CD4-positive, alpha-beta T cell treated with Interleukin-6 for 4 hours (primary cell): ENCODE measurements at places on chromosomes 2 and 18.

DNA sequence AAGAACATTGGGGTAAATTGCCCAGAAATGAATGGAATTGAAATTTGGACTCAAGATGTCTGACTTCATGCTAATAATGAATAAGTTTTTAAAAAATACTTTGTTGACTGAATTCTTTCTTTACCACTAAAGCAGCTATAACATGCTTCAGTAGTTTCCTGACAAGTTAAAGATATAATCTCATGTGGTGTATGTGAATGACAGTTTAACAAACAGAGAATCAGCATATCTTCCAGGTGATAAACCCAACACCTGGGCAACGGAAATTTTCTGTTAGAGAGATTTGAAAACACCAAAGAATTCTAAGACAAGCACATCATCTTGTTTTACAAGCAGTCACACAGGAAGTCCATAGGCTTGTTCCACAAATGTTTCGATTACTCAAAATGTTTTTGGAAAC is 372.6 kb upstream of the VRK2 start:
- no peak for DNase-seq

GRCh38 chr2:218894151-218894879 is 13.7 kb downstream of the WNT10A start:
- DNase-seq = no peak

- DNase-seq = peak; percentile 26
Observed at GRCh38 chr2:158753641-158754611, 41.2 kb upstream of the DAPL1 start.

DNA sequence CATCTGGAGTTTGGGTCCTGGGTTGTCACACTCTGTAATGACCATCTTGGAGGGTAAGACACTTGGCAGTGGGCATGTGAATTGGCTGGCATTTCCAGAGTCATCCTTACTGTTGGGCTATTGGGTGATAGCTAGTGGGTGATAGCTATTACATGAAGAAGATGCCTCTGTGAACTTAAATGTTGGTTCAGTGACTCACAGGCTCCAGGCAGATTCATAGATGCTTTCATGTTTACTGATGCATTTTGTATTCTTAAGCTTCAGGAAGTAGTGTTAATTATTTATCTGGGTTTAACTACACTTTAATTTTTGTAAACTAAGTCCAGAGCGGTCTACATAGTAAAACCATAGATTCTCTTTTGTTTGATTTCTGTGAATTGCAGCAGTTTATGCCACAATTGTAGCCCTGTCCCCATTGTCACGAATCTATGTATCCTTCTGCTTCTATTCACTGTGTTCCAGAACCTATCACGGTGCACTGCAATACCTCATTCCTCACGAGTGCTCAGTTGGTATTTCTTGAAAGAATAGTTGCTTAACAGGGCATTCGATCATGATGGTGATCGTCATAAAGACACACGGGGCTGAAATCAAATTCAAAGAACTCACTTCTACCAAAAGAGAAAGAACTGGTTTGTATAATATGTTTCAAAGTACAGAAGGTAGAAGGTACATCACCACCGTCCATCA is 79.7 kb downstream of the GBX2 start:
- no peak for DNase-seq

DNA sequence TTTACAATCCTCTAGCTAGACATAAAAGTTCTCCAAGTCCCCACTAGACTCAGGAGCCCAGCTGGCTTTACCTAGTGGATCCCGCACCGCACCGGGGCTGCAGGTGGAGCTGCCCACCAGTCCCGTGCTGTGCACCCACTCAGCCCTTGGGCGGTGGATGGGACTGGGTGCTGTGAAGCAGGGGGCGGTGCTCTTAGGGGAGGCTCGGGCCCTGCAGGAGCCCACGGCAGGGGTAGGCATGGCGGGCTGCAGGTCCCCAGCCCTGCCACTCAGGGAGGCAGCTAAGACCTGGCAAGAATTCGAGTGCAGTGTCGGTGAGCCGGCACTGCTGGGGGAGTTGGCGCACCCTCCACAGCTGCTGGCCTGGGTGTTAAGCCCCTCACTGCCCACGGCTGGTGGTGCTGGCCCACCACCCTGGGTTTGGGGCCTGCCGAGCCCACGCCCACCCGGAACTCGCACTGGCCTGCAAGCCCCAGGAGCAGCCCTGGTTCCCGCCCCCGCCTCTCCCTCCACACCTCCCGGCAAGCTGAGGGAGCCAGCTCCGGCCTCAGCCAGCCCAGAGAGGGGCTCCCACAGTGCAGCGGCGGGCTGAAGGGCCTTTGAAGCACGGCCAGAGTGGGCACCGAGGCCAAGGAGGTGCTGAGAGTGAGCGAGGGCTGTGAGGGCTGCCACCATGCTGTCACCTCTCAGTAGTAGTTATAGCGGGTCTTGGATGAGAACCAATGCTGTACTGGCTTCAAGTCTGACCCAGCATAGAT is 255.2 kb downstream of the CDH7 start:
- DNase-seq = no peak

DNA sequence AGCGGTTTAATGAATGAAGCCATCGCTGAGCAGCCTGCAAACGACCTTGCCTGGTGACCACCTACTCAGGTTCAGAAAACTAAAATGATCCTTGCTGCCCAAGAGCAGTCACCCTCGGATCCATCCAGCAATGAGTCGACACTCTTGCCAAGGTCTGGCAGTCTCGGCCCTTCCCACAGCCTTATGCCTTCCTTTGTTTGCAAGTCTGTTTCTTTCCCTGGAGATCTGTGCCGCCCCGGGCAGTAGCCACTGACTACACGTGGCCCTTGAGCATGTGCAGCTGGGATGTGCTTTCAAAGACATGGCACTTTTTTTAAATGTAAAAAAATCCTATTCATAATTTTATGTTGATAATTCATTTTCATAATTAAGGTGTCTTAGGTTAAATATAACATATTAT is 37.2 kb upstream of the SLC35G4 start:
- DNase-seq = no peak

- DNase-seq = peak; percentile 85
Observed at GRCh38 chr2:73284296-73285158, at the start of gene FBXO41. Gene FBXO41, minus strand, starts transcription at chr2:73284478. Its CDS starts 14,848 bp downstream, at chr2:73269630.

- no peak for DNase-seq
Observed at GRCh38 chr2:7661502-7661901, 744.3 kb downstream of the RNF144A start.

DNA sequence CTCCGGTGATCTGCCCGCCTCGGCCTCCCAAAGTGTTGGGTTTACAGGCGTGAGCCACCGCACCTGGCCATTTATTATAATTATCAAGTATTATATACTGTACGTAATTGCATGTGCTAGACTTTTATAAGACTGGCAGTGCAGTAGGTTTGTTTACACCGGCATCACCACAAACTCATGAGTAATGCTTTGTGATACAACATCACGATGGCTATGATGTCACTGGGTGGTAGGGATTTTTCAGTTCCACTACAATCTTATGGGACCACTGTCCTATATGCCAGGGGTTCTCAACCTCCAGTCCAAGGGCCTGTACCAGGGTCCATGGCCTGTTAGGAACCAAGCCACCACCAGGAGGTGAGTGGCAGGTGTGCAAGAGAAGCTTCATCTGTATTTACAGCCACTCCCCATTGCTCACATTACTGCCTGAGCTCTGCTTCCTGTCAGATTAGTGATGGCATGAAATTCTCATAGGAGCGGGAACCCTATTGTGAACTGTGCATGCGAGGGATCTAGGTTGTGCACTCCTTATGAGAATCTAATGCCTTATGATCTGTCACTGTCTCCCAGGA is 9.4 kb downstream of the SCYGR4 start:
- DNase-seq = no peak

GRCh38 chr2:148593421-148593820 is 51.1 kb upstream of the EPC2 start:
- no peak for DNase-seq

- DNase-seq = no peak
Observed at GRCh38 chr2:100831831-100832230, 11.9 kb downstream of the NPAS2 start.
